Spleen (tissue), 13 donors: ENCODE measurements at places on chromosomes 16 and 17. TPM values are rescaled to one million over a fixed set of nuclear protein-coding genes. Genes with fewer than 3 reads are reported as not detected.
A peak's percentile ranks its signal among the peaks of the same experiment; 100 is the strongest.

Gene AOC2
- 2.7 TPM for total RNA-seq

Gene DPEP3
- total RNA-seq, result 0.94 TPM

DNA sequence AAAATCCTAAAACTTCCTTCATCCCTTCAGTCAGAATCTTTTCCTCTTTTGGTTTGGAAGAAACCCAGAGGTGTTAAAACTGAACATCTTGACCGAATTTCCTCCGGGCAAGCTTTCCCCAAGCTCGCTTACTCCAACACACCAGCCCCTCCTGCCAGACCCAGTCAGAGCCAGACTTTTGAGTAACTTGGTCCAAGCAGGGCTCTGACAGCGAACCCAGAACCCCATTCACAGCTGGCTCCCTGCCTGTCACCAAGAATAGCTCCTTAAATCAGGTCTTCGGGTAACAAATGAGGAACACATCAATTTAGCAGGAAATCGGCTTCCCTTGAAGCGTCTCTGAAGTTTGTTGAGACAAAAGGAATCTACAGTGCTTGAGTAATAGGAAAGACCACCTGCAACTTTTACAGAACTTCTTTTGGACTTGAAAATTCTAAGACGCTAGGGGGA is 27.3 kb downstream of the GAS7 start:
- H3K27me3 ChIP-seq, result no peaks in the 10 kb centered on the region
- no peaks in the 10 kb centered on the region for H3K36me3 ChIP-seq
- peaks cover 68% of the 10 kb centered on the region for H3K4me1 ChIP-seq
- no peak for DNase-seq

GRCh38 chr16:11283820-11284248 is 2.7 kb upstream of the PRM1 start:
- no peaks in the 10 kb centered on the region for H3K27me3 ChIP-seq
- no peaks in the 10 kb centered on the region for H3K36me3 ChIP-seq
- H3K27ac ChIP-seq, result no peak overlapping the region
- H3K4me3 ChIP-seq, result no peak overlapping the region
- H3K4me1 ChIP-seq, result no peaks in the 10 kb centered on the region

DNA sequence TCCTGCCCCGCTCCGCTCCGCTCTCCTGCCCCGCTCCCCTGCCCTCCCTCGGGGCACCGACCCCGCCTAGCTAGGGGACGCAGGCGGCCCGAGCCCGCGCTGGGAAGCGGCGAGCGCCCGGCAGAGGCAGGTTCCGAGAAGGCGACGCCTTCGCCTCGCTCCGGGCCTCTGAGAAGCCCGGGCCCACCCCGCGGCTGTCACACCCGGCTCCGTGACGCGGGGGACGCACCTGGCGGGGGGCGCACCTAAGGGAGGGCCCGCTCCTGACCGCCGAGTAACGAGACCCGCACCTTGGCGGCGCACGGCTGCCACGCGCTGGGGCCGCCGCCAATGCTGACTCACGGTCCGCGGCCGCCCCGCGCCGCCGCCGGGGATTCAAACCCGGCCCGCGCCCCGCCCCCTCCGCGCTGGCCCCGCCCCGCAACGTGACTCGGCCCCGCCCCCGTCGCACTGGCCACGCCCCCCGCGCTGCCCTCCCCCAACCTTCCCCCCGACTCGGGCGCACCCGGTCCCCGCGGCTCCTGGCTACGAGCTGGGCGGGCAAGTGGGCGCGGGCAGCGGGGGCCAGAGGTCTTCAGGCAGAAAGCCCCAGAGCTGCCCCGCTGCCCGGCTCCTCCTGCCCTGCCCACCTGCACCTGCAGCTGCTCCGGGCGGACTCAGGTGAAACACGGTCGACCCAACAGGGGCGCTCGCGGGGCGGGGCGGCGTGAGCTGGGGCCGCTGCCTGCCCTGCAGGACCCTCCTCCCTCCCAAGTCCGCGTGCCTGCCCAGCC is 27.8 kb downstream of the GNPTG start:
- H3K36me3 ChIP-seq, result peaks cover 35% of the 10 kb centered on the region
- peak overlapping the region; percentile 54 for H3K4me3 ChIP-seq
- DNase-seq, result peak; percentile 85
- no peak overlapping the region for H3K27ac ChIP-seq

DNA sequence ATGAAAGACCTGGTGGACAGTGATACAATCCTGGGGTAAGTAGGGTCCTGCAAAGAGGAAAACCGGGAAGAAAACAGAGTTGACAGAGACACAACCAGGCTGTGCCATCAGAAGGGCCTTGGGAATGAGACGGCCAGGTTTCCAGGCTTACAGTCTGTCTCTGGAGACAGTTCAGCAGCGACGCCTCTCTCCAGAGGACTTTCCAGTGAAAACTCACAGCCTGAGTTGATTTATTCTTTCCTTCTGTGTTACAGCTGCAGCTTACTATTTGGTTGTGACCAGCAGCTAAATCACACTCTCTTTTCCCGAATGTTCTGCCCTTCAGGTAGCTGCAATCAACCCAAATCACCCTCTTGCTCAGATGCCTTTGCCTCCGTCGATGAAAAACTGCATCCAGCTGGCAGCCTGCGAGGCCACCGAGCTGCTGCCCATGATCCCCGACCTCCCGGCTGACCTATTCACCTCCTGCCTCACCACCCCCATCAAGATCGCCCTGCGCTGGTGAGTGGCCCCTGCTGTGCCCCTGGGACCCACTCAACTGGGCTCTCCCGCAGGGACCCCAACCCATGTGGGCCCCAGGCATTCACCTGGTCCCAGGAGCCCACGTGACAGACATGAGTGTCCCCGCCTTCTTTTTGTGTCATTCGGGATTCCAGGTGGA is 209.2 kb downstream of the RPTOR start:
- H3K4me3 ChIP-seq, result no peak overlapping the region
- no peaks in the 10 kb centered on the region for H3K27me3 ChIP-seq
- H3K27ac ChIP-seq, result no peak overlapping the region
- peaks cover 15% of the 10 kb centered on the region for H3K4me1 ChIP-seq

DNA sequence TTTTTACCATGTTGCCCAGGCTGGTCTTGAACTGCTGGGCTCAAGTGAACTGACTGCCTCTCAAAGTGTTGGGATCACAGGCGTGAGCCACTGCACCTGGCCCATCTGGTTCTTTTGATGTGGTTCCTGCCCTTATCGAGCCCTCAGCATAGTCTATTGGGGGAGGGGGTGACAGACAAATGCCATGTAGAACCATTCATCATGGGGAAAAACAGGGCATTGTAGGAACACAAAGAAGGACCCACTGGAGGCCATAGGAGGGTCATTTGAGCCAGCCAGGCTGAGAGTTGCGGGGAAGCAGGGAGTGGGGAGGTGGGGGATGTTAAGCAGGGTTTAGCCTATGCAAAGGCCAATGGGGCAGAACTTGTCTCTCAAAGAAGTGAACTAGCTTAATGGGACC is 11.9 kb downstream of the SEC14L5 start:
- no peaks in the 10 kb centered on the region for H3K36me3 ChIP-seq
- DNase-seq, result no peak
- H3K4me1 ChIP-seq, result no peaks in the 10 kb centered on the region
- peaks cover 10% of the 10 kb centered on the region for H3K27me3 ChIP-seq
- no peak overlapping the region for H3K4me3 ChIP-seq
- H3K27ac ChIP-seq, result no peak overlapping the region

- DNase-seq, result no peak
- no peak overlapping the region for H3K4me3 ChIP-seq
- no peak overlapping the region for H3K27ac ChIP-seq
- peaks cover 97% of the 10 kb centered on the region for H3K36me3 ChIP-seq
Measured at GRCh38 chr16:4433228-4433627, 7.6 kb downstream of the DNAJA3 start.

DNA sequence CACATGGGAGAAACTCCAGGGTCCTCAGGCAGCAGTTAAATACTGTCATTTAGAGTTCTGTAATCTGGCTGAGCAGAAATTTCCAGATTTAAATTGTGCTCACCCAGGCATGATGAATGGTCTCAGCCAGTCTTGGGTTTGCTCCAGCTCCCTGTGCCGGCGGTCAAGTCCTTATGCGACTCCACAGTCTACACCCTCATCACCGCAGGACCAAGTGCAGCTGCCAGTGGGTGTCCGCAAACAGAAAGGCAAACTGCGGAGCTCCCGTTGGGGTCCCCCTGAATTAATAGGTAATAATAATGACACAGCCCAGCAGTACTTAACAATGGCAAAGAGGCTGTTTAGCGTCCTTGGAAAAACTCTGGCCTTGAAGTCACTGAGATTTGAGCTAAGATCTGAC is 3.9 kb upstream of the CACNG4 start:
- peaks cover 36% of the 10 kb centered on the region for H3K27me3 ChIP-seq
- H3K4me3 ChIP-seq, result no peak overlapping the region
- no peak overlapping the region for H3K27ac ChIP-seq

DNA sequence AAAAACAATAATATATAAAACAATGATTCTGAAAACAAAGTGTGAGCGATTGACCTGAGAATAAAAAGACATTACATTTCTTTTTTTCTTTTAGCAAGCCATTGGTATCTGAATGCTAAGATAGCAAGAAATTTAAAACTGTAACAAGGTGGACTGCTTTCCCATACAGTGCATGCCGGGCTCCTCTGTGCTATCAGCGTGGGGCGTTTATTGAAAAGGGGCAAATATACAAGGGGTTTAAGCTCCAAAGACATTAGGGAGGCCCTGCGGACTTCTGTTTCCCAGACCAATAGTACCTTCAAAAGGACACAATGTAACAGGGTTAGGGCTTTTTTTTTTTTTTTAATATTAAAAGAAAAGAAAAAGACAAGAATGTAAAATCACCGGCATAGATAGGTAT is 261.3 kb downstream of the ZFHX3 start:
- H3K36me3 ChIP-seq, result no peaks in the 10 kb centered on the region
- H3K27me3 ChIP-seq, result no peaks in the 10 kb centered on the region
- H3K4me1 ChIP-seq, result peaks cover 30% of the 10 kb centered on the region
- DNase-seq, result no peak
- no peak overlapping the region for H3K27ac ChIP-seq

DNA sequence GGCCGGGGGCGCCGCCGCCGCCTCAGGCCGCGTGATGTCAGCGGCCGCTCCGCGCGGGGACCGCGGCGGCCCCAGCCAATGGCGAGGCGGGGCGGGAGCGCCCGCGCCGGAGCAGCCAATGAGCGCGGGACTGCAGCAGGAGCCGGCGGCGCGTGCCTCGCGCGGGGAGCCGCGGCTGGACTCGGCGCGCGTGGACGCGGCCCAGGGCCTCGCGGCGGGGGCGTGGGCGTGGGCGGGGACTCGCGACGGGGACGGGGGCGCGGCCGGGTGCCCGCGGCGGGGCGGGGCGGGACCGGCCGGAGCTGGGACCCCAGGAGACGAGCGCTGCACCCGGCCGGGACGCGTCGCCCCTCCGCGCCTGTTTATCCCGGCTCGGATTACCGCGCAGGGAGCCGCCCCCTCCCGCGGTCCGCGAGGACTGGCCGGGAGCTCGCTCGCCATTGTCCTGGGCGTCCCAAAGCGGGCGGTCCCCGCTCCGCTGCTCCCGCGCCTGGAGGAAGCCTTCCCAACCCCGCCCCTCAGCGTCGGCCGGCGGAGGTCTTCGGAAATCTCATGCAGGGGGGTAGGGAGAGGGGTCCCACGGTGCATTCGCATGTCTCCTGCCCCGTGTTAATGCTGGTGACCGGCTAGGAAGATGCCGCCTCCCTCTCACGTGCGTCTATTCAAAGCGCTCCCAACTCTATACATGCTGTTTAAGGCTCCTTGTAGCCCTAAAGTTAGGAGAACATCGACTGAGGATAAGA is at the start of gene RNF157:
RNF157 (minus strand) TSS at position 33 of the 743 bp plus-strand sequence. CDS start 253 bp downstream, outside the sequence.
- no peaks in the 10 kb centered on the region for H3K36me3 ChIP-seq
- H3K27me3 ChIP-seq, result peaks cover 35% of the 10 kb centered on the region
- peaks cover 17% of the 10 kb centered on the region for H3K4me1 ChIP-seq
- H3K4me3 ChIP-seq, result peak within 1 kb of the TSS; percentile 56

- H3K4me1 ChIP-seq, result peaks cover 10% of the 10 kb centered on the region
- no peak overlapping the region for H3K27ac ChIP-seq
- H3K27me3 ChIP-seq, result no peaks in the 10 kb centered on the region
- H3K36me3 ChIP-seq, result no peaks in the 10 kb centered on the region
- no peak overlapping the region for H3K4me3 ChIP-seq
- DNase-seq, result no peak
Measured at GRCh38 chr17:61235001-61235826, 164.4 kb upstream of the TBX2 start.

DNA sequence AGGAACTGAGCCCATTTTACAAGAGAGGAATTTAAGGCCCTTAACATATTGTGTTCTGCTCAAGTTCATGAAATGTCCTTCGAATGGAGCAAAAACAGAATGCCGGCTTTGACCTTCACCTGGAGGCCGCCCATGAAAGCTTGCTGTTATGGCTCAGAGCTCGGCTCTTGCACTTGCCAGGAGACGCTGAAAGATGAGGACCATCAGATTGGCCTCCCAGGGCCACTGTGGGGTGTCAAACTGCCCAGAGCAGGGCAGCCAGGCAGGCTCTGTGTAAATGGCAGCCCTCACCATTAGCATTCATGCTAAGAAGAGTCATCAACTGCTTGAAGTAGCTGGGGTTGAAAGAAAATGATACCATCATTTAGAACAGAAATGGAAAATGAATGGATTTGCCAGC is 39.3 kb downstream of the IL21R start:
- no peak overlapping the region for H3K4me3 ChIP-seq
- peaks cover 38% of the 10 kb centered on the region for H3K36me3 ChIP-seq
- DNase-seq, result peak; percentile 46
- H3K4me1 ChIP-seq, result peaks cover 6% of the 10 kb centered on the region

DNA sequence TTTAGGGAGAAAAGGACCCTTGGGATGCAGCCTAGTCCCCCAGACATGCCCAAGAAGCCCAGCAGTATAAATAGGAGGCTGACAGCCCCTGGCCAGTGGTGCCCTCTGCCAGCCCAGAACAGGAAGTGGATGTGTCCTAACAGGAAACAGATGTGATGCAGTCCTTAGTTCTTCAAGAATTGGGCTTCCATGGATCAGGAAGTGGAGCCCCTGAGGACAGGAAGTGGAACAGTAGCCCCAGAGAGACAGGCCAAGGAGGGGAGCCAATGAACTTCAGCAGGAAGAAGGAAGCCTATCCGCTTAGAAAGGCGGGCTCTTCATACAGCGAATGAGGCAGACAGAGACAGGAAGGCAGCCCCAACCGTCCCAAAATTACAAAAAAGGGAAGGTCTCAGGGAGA is 7.2 kb downstream of the CTF1 start:
- H3K27ac ChIP-seq, result peak overlapping the region; percentile 96
- H3K4me1 ChIP-seq, result peaks cover 37% of the 10 kb centered on the region
- no peaks in the 10 kb centered on the region for H3K27me3 ChIP-seq
- DNase-seq, result no peak
- H3K4me3 ChIP-seq, result no peak overlapping the region

DNA sequence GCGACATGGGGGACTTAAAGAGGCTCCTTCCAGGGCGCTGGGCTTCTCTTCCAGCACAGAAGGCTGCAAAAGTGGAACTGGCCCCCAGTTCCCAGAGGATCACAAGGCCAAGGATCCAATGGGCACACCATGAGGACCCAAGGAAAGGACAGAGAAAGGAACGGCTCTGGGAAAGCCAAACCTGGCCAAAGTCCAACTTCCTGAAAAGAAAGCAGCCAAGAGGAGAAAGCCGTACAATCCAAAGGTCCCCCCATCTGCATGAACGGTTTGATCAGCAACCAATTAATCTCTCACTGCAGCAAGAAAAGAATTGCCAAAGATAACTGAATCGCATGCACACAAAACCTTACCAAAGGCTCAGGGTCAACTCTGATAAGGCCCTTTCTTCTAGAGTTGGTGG is 19.8 kb upstream of the ICAM2 start:
- no peak overlapping the region for H3K27ac ChIP-seq
- no peak for DNase-seq
- H3K4me1 ChIP-seq, result peaks cover 6% of the 10 kb centered on the region
- no peak overlapping the region for H3K4me3 ChIP-seq
- H3K36me3 ChIP-seq, result peaks cover 23% of the 10 kb centered on the region

GRCh38 chr17:76173474-76173873 is 32.4 kb upstream of the FOXJ1 start:
- no peaks in the 10 kb centered on the region for H3K36me3 ChIP-seq
- H3K27ac ChIP-seq, result no peak overlapping the region
- no peak overlapping the region for H3K4me3 ChIP-seq

GRCh38 chr17:57091186-57091618 is 6.2 kb downstream of the AKAP1 start:
- H3K36me3 ChIP-seq, result no peaks in the 10 kb centered on the region
- H3K27ac ChIP-seq, result no peak overlapping the region
- no peaks in the 10 kb centered on the region for H3K27me3 ChIP-seq
